Amygdala (tissue), 56 donors: ENCODE measurements at places on chromosomes 2 and 18.

GRCh38 chr2:10765914-10766313 lies 44.5 kb downstream of the ATP6V1C2 start:
- no peak for DNase-seq

DNA sequence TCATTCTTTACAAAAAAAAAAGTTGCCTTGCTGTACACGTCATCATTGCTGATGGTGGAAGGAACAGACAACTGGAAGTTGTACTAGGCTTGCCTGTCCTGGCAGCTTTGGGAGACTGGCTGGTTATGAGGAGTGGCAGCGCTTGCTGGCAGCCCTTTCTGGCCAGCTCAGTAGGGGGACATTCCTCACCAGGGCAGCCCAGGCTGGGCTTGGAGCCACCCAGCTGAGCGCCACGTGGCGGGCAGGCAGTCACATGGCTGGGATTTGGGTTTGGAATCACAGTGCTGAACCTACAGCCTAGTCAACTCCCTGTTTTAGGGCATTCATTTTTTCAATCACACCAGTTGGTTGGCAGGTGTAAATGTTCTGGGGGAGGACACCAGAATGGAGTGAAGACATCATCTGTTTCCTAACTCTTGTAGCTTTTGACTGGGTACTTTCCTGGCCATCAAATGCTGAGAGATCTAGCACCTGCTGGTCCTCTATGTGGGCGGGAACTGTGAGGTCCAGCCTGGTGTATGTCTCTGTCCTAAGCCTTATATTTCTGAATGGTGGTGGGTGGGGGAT lies 139.3 kb downstream of the SETBP1 start:
- DNase-seq, result no peak

DNA sequence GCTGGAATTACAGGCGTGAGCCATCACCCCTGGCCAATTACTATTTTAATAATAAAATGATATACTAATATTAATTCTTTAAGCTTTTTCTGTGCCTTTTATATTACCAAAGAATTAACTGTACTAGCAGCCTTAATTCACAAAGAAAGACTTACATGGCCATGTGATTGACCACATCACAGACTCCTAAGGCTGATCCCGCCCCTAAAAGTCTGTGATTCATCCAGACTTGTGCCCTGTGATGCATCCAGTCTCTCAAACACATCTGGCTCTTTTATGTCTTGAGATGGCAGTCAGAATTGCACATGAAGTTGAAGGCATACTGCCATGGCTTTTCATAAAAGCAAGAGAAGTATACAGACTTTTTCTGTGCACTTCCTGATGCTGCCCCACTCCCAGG lies 91.7 kb downstream of the DTNA start:
- no peak for DNase-seq

GRCh38 chr2:28586867-28587266 lies 91.0 kb downstream of the PLB1 start:
- no peak for DNase-seq

DNA sequence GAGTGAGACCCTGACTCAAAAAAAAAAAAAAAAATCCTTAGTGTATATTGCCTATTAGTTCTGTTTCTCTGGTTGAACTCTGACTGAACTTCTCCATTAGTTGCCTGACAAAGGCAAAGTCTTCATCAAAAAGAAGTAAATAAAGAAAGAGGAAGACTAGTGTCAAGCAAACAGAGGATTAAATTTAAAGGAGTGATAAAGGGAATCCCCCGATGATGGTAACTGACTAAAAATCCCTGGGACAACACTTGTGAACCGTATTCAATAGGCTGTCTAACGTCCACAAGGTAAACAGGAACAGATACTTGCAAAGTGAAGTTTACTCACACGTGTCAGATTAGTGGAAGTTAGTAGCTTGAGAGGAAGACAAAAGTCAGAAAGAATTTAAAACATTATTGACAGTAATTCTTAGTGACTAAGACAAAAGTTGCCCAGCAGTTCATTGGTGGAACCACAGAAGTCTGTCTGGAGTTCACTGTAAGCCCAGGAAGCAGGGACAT lies 26.2 kb upstream of the SPOPL start:
- DNase-seq, result no peak

DNA sequence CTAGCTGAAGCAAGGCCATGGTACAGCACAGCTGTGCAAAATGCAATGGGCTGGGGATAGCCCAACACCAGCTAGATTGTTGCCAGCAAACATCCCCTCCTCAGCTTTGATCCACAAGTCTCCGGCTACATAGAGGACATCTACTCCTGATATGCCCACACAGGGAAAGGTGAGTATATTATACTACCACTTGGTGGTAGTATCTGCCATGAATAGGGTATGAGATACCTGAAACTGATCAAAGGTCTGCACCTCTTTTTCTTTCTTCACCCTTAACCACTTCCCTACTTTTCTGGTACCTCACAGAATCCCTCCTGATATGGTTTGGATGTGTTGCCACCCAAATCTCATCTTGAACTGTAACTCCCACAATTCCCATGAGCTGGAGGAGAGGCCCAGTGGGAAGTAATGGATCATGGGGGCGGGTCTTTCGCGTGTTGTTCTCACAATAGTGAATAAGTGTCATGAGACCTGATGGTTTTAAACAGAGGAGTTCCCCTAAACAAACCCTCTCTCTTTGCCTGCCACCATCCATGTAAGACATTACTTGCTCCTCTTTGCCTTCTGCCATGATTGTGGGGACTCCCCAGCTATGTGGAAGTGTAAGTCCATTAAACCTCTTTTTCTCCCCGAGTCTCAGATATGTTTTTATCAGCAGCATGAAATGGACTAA lies 279.6 kb downstream of the TXNL1 start:
- no peak for DNase-seq

DNA sequence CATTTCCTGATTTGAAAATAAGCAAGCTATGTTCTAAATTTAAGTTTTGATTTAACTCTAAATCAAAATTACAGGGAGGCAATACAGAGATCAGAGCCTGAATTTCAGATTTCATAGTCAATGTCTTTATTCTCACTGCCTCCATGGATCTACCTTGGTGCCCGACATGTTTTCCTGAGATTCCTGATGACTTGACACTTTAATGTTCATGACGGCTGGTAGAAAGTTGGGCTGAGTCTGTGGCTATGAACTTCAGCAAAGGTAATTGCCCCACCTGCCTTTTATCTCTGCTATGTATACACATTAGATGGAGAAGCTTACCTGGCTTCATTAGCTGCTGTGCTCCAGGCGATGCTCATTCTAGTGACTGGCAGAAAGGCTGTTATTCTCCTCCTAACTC lies 1390.5 kb upstream of the CELF4 start:
- DNase-seq, result no peak

GRCh38 chr2:44109166-44109565 lies 59.5 kb upstream of the PPM1B start:
- no peak for DNase-seq

- no peak for DNase-seq
These were observed 253.2 kb upstream of the EPC2 start for GRCh38 chr2:148391324-148391723.

GRCh38 chr18:23243178-23243577 lies 107.9 kb downstream of the CABLES1 start:
- no peak for DNase-seq

DNA sequence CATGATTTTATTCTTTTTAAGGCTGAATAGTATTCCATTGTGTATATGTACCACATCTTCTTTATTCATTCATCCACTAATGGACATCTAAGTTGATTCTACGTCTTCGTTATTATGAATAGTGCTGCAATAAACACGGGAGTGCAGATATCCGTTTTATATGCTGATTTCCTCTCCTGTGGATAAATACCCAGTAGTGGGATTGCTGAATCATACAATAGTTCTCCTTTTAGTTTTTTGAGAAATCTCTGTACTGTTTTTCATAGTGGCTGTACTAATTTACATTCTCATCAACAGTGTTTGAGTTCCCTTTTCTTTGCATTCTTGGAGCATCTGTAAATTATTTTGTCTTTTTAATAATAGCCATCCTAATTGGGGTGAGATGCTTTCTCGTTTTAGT lies 114.5 kb downstream of the RGPD3 start:
- no peak for DNase-seq

DNA sequence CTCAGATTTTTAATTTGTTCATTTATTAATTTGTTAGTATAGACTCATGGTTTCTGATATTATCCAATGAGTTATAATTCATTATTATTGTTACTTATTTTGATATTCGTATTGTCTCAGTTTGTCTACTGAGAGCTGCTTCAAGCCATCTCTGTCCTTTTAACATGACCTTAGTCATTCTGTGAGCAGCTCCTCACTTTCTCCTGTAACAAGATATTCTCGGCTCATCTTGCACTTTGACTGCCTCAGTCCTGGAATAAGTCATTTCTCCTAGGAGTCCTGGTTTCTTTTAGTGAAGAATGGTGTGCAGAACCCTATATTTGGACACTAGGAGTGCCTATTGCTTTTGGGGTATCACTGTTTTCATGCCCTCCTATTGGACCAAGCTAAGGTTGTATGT lies 13.2 kb downstream of the ASB1 start:
- DNase-seq, result no peak

GRCh38 chr2:41723526-41723925 lies 324.3 kb upstream of the PKDCC start:
- DNase-seq, result no peak

GRCh38 chr2:191231995-191232394 lies 13.2 kb upstream of the MYO1B start:
- no peak for DNase-seq

GRCh38 chr2:20914087-20914486 lies 91.2 kb upstream of the LDAH start:
- no peak for DNase-seq

- no peak for DNase-seq
These were observed 69.0 kb downstream of the CTAGE1 start for GRCh38 chr18:22348521-22349316.

DNA sequence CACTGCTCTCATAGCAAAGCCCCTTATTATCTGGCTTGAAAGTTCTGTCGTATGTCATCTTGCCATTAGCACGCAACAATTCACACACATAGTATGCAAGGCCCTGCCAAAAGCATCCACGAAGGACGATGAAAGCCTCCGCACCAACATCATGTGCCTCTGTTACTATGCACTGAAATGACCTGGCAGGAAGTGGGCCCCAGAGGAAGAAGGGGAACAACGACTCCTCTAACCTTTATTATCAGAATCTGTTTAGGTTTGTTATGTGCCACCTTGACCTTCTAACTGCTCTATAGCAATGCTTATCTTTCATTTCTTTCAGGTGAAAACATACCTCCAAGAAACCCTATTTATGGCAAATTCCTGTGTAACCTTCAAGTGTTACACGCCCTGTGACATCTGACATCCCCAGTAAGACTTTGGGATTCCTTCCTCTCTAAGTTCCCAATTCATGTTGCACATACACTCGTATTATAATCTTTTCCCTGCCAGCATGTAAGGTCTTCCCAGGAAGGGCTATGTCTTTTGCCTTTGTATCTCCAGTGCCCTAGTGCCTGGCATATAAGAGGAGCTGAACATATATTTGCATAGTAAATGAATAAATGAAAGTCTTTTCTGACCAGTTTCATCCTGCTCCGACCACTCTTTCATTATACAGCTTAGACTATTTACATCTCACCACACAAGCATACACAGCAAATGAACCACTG lies 7.0 kb upstream of the NDUFV2 start:
- DNase-seq, result no peak

DNA sequence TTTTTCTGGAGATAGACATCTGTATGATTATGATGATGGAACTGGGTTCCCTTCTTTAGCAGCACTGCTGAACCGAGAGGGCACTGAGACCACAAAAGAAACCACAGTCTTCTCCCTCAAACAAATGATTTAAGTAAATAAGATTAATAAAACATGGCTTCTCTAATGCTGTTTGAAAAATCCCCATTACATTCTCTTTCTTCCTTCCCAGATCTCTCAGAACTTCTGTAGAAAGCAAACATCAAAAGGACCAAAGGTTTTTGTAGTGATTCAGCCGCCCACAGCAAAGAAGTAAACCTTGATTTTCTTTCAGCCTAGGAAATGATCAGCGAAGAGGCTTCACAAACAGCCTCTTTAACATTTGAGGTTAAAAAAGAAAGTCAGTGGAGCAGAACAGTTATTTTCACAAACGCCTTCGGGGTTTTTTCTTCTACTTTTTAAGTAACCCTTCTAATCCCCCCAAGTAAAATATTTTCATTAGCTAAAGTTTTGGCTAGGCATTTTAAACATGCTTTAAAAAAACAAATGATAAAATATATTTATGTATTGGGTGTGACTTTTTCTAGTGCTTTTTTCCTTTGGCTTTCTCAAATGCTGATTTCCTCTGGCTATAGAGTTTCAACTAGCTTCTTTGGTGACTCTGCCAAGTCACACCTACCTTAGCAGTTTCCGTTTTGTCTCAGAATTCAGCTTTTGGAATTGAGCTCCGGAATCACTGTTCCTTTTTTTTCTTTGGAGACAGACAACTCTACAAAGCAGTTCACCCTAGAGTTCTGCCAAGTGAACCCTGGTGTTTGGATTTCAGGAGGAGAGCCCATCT lies 89.6 kb downstream of the UPP2 start:
- no peak for DNase-seq

DNA sequence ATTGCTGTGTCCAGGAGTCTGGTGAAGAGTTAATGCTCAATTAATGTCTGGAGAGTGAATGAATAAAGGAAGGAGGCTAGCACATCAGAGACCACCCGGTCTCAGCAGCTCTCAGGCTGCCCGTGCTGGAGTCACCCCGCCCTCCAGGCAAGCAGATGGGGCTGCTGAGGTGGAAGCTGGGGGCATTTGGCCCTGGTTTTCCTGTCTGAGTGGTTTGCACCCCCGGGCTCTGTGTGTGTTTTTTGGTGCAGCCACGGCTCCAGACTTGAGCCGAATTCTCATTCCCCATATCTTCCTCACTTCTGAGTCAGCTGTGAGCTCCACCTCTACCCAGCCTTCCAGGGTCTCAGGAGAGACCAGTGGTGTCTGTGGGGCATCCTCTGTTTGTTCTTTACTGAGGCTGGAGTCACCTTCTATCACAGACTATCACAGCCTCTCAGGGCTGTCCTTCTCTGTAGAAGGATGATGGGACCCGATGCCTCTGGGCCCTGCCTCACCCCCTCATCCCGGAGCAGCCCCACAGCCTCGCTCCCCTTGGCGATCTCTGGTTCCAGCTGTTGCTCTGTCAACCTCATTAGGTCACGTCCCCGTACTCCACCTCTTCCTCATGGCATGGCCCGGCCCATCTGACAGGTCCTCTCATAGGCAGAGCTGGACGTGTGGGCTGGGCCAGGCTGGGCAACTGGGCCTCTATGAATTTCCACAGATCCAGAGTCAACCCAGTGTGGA lies 60.8 kb downstream of the HS1BP3 start:
- DNase-seq, result no peak

DNA sequence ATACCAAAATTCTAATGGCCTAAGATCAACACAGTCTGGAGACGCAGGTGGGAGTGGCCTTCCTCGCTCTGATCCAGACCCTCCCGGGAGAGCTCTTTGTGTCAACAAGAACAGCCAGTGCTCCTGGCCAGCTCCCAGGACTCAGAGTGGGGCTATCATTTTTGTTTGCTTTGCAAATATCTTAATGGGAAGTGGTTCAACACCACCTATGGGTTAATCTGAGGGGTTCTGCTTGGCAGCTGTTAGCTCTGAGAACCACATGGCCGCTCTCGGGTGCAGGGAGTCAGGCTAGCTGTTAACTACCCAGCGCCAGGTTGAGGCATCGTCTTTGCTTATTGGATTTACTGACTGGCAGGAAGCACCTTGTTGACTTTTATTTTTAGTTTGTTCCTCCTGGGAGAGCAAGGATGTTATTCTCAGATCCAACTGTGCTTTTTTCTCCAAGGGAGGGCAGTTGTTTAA lies 184.8 kb upstream of the SP5 start:
- no peak for DNase-seq
